ENCODE measurements at places on chromosomes 11 and 22. TPM values are rescaled to one million over a fixed set of nuclear protein-coding genes. Genes with fewer than 3 reads are reported as not detected.

The UPB1 gene
- 1.3 TPM for total RNA-seq

- H3K27ac ChIP-seq = no peak overlapping the region
- H3K36me3 ChIP-seq = no peaks in the 10 kb centered on the region
- no peak overlapping the region for H3K4me3 ChIP-seq
These were observed 107.5 kb downstream of the TRIM29 start for GRCh38 chr11:120030411-120030810.

The UPK2 gene
- not detected for total RNA-seq

- H3K36me3 ChIP-seq = no peaks in the 10 kb centered on the region
- no peak overlapping the region for H3K4me3 ChIP-seq
- H3K4me1 ChIP-seq = no peaks in the 10 kb centered on the region
These were observed 30.7 kb downstream of the SLC22A25 start for GRCh38 chr11:63212742-63213141.

The LYVE1 gene
- not detected for total RNA-seq

DNA sequence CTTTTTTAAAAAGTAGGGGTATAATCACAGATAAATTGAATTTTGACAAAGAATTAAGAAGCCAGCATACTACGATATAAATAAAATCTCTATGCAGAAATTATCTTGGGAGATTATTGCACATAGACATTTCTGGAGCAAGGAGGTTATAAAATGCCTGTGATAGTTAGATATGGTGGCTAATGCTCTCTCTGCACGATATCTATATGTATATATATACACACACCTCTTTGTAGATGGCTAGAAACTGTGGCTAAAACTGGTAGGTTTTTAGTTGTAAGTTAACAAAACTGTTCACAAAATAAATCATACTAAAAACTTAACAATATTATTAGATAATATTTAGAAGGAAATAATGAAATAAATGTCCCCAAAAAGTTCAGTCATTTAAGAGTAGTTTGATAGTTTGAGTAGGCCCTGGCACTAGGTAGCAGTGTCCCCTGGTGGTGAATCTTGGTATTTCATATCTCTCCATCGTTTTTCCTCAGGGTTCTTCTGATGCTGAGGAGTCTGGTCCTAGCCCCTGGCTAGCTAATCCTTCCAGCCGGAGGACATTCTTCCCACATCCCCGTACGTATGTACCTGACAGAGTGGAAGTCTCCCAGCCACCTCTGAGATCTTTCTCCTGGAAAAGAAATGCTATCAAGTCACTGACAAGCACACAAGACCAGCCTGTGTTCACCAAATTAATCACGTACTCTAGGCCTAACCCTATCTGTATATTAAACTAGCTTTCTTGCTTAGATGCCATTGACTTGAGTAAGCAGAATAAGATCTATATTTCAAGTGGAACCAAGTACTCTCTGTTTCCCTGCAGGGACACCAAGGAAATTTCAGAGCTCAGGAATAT lies 32.2 kb downstream of the ART5 start:
- no peaks in the 10 kb centered on the region for H3K27me3 ChIP-seq
- no peak overlapping the region for H3K27ac ChIP-seq
- no peaks in the 10 kb centered on the region for H3K4me1 ChIP-seq
- H3K4me3 ChIP-seq = no peak overlapping the region

- no peak overlapping the region for H3K4me3 ChIP-seq
- DNase-seq = peak; percentile 80
- no peak overlapping the region for H3K27ac ChIP-seq
- H3K27me3 ChIP-seq = no peaks in the 10 kb centered on the region
- H3K4me1 ChIP-seq = peaks cover 5% of the 10 kb centered on the region
These were observed 93.9 kb downstream of the TECTA start for GRCh38 chr11:121194731-121195596.

- no peaks in the 10 kb centered on the region for H3K27me3 ChIP-seq
- no peak for DNase-seq
- H3K27ac ChIP-seq = no peak overlapping the region
These were observed 806.2 kb downstream of the TBC1D22A start for GRCh38 chr22:47568700-47569099.

- DNase-seq = no peak
- no peak overlapping the region for H3K4me3 ChIP-seq
- H3K27me3 ChIP-seq = no peaks in the 10 kb centered on the region
- no peaks in the 10 kb centered on the region for H3K36me3 ChIP-seq
These were observed 16.1 kb upstream of the ARHGEF17 start for GRCh38 chr11:73291781-73292524.

DNA sequence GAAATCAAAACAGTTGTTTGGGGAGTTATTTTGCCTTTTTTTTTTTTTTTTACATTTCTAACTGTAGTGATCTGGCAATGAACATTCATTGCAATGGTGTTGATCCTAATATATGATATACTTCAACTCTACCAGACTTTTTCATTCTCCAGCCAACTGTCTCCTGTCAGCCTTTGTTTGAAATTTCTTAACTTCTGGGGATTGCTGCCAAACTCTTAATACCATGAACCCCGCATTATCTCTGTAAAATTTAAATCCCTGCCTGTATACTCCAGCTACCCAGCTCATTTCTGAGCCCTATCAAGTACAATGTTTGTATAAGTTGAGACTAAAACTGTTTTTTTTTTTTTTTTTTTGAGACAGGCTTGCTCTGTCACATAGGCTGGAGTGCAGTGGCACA lies 280.7 kb downstream of the TTC28 start:
- DNase-seq = no peak
- no peaks in the 10 kb centered on the region for H3K4me1 ChIP-seq
- H3K27ac ChIP-seq = no peak overlapping the region
- no peaks in the 10 kb centered on the region for H3K36me3 ChIP-seq

GRCh38 chr11:20611892-20612291 lies 12.5 kb downstream of the SLC6A5 start:
- H3K4me3 ChIP-seq = no peak overlapping the region
- no peaks in the 10 kb centered on the region for H3K27me3 ChIP-seq
- no peaks in the 10 kb centered on the region for H3K36me3 ChIP-seq

GRCh38 chr11:37484298-37484697 lies 886.3 kb upstream of the RAG2 start:
- H3K36me3 ChIP-seq = no peaks in the 10 kb centered on the region
- no peak overlapping the region for H3K27ac ChIP-seq
- H3K4me1 ChIP-seq = no peaks in the 10 kb centered on the region
- DNase-seq = no peak
- no peaks in the 10 kb centered on the region for H3K27me3 ChIP-seq

DNA sequence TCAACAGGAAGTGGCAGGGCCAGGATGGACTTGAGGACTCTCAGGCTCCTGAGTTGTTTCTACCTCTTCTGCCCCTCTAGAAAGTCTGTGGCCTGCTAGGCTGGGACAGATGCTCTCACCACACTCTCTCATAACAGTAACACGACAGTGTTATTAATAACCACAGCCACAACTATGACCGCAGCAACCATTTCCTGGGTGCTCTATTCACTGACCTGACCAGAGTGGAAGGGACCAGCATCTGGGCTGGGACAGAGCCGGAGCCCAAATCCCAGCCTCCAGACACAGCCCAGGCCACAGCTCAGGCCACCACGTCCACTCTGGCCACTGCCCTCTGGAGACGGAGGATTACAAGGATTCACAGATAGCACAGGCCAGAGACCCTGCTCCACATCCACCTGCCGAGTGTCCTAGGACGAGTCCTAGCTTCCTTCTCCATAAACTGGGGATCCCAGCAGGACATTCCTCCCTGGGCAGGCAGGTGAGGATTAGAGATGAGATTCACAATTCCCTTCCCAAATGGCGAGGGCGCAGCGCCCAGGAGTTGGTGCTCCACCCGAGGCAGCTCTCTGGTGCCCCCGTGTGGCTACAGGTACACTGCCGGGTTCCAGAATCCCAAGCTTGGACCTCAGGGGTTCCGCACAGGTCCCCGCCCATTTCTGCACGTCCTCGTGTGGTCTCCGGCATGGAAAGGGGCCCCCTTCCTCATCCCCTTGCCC lies 7.1 kb downstream of the PNPLA5 start:
- no peaks in the 10 kb centered on the region for H3K4me1 ChIP-seq
- H3K36me3 ChIP-seq = no peaks in the 10 kb centered on the region
- no peaks in the 10 kb centered on the region for H3K27me3 ChIP-seq
- peak; percentile 78 for DNase-seq

DNA sequence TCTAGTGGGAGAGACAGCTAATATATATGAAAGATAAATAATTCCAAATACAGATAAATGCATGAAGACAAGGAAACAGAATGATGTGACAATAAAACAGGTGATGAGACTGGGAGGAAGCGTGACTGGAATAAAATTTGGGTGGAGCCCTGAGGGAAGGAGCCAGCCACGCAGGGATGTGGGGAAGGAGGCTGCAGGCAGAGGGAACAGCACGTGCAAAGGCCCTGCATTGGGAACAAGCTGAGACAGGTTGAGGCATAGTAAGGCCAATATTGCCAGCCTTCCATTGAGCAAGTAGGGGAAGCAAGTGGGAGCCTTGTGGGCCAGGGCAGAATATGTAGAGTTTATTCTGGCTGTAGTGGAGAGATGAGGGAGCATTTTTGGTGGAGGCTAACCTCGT lies 107.5 kb upstream of the CRYBB3 start:
- no peaks in the 10 kb centered on the region for H3K36me3 ChIP-seq
- H3K4me1 ChIP-seq = no peaks in the 10 kb centered on the region
- no peak overlapping the region for H3K4me3 ChIP-seq
- H3K27ac ChIP-seq = no peak overlapping the region

GRCh38 chr11:11577932-11578911 lies 43.6 kb downstream of the GALNT18 start:
- H3K27ac ChIP-seq = no peak overlapping the region
- no peaks in the 10 kb centered on the region for H3K36me3 ChIP-seq
- H3K4me3 ChIP-seq = no peak overlapping the region
- DNase-seq = no peak
- H3K4me1 ChIP-seq = no peaks in the 10 kb centered on the region

DNA sequence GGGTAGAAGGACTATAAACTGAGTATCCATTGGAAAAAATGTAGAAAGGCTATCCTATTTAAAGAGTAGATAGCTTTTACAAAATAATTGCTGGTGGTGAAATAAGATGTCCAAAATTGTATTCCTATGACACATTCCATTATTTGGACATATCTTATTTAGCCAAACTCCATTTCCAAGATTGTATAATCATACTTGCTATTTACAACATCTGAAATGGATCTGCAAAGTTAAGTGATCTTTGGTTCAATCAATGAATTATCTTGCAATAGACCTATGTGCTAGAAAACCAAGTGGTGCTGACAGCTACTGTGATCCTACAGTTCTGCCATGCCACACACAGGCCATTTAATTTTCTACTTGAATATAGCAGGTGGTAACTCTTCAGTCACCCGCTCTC lies 11.0 kb upstream of the BLID start:
- no peaks in the 10 kb centered on the region for H3K4me1 ChIP-seq
- H3K27me3 ChIP-seq = no peaks in the 10 kb centered on the region
- H3K4me3 ChIP-seq = no peak overlapping the region

DNA sequence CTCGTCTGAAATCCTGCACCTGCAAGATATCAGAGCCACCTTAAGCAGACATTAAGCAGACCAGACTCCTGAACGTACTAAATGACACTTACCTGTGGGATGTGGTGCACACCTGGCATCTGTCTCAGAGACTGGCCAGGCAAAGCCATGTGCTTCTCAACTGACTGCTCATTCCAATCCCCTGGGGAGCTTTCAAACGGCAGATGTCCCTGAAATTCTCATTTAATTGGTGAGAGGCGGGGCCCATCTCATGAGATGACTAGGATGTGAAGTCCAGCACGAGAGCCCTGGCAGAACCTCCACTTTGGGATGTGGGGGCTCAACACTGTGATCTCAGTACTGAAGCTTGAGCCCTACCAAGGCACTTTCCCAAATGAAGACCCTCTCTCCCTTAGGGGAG lies 84.9 kb upstream of the HMGXB4 start:
- H3K36me3 ChIP-seq = peaks cover 13% of the 10 kb centered on the region
- DNase-seq = no peak
- H3K27ac ChIP-seq = no peak overlapping the region

DNA sequence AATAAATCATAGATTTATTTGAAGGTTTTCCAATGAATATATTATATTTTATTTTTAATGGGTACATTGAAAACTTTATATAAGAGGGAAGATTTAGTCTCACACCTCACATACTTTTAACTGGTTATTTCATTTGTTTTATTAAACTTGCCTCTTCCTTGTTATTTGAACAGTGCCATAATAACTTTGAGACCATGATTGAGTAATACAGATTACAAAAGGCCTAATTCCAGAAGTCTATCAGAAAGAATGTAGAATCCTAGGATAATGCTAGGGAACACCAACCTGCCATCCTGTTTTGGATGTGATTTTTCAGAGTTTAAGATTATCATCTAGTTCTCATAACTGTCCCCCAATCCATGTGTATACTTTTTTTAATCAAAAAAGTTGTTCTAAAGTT lies 102.7 kb upstream of the BIRC3 start:
- no peaks in the 10 kb centered on the region for H3K4me1 ChIP-seq
- H3K36me3 ChIP-seq = no peaks in the 10 kb centered on the region
- DNase-seq = no peak
- no peaks in the 10 kb centered on the region for H3K27me3 ChIP-seq

GRCh38 chr11:102791271-102792036 lies 6.5 kb downstream of the MMP1 start:
- H3K36me3 ChIP-seq = no peaks in the 10 kb centered on the region
- no peaks in the 10 kb centered on the region for H3K4me1 ChIP-seq
- no peak overlapping the region for H3K4me3 ChIP-seq
- no peak for DNase-seq
- peaks cover 3% of the 10 kb centered on the region for H3K27me3 ChIP-seq

All from Karpas-422 (cell line).